Stimulated activated CD4-positive, alpha-beta T cell treated with anti-CD3 and anti-CD28 coated beads, Interleukin-4, amount 100 ng/mL, for 24 hours (primary cell): ENCODE measurements at places on chromosomes 4 and X.

- no peak for DNase-seq
These were observed 531 bp upstream of the GPRIN3 start for GRCh38 chr4:89308161-89308500.

DNA sequence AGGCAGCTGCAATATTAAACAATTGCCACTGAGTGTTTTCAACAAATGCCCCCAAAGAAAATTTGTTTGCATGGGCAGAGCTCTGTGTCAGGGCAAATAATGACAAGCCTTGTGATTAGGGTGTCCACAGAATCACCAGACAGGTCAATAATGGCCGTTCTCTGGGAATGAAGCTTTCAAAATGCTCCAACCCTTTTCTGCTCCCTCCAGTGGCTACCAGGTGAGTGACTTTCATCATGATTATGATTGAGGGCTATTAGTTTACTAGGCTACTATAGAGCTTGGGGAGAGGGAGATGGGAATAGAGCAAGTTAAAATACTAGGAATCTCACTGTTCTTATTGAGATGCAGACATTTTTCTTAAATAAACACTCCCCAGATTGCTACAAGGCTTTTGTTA is 23.5 kb downstream of the IRS4 start:
- no peak for DNase-seq

DNA sequence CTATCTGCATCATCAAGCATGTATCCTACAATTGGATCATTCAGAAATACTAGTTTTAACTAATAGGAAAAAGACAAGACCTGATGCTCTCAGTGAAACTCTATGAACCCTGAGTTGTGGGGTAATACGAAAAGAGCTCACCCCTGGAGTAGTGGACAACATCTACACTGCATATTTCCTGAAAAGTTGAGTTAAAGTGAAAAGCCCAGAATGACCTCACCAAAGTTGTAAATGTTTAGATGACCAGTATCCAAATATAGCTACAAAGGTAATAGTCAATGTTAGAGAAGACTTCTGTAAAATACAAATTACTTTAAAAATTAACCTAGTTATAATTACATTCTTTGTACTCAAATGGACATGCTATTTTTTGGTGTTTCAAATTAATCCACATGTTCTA is 52.8 kb upstream of the SRPX start:
- no peak for DNase-seq

DNA sequence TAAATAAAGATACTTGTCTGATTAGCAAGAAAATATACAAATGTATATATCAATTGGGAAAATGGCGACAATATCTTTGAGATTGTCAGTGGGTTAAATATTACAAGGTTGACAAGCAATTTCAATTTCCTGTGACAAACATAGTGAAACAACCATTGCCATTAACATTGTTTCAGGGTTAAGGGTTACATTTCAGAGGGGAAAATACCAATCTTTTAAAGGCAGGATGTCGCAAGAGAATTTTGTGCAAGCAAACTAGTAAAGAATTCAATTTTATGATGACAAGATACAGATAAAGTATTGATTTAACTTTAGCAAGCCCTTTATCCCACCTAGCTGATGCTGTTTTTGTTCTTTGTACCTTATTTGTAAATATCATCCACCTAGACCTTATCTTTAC is 305.8 kb upstream of the GRIA3 start:
- no peak for DNase-seq

DNA sequence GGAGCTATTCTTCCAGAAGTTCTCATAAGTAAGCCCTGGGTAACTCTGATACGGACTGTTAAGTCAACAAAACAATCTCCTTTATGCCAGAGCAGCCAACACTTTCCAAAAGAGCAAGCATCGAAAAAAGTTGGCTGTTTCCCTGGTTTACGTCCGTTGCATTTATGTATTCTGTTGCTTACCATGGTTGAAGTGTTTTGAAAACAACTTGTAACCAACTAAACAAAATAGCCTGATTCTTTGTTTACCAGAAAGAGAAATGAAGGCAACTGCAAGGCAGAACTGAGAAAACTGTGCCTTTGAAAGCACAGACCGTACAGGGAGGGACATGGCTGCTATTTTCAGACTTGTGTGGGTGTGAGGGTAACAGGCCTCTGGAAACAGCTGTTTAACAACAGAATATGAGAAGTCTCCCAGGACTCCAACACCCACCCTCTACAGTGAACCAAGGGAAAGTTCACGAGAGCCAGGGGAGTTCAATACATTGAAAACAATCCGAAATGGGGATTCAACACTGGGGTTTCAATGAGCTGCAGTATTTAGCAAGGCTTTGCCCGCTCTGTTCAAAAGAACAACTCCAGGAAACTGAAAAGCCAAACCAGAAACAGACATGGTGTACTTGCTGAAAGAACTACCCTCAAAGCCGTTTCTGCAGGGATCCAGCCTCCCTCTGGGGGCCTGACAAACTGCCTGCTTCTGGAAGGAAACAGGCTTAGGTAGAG is 95.8 kb upstream of the EGFL6 start:
- no peak for DNase-seq

DNA sequence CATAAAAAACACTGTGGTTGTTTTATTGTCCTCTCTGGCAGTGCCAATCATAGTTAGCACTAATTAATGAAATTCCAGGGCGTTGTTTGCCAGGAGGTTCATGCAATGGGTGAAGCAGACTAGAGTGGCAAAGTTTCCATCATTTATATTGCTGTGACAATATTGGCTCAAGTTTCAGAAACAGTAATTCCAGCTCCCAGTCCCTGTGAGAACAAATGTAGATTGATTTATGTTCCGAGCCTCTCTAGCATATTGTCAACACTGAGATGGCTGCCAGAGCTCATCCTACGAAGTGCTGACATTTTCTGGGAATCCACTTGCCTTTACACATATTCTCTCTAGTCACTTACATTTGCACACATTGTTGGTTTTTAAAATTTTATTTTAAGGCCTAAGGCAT is 440.0 kb upstream of the IGFBP7 start:
- no peak for DNase-seq

GRCh38 chrX:129696463-129697155 is 41.9 kb upstream of the APLN start:
- no peak for DNase-seq
